Lung microvascular endothelial cell (primary cell): ENCODE measurements at places on chromosomes 3 and 15. TPM values are rescaled to one million over a fixed set of nuclear protein-coding genes. Genes with fewer than 3 reads are reported as not detected.

DNA sequence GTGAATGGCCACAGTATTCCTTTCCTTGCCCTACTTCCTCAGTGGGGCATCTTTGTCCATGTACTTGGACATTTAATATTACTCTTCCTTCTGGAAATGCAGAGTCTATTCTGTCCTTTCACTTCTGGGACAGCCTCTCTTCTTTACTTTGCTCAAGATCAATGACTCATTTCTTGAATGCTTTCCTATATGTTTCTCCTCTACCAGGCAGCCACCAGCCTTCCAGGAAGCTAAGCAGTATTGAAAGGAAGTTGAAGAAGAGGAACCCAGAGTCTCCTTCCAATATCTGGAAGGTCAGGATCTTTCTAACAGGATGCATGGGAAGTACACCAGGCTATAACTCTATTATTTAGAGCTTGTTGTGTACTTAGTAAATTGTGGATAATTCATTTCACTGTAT is 182.8 kb downstream of the CD47 start:
- DNase-seq, result no peak

- DNase-seq, result no peak
These were observed 42.2 kb downstream of the DPH3 start for GRCh38 chr3:16222547-16222946.

Gene FOXB1
- not detected in 2 replicates for total RNA-seq

Gene XCR1
- total RNA-seq, result not detected in 2 replicates

DNA sequence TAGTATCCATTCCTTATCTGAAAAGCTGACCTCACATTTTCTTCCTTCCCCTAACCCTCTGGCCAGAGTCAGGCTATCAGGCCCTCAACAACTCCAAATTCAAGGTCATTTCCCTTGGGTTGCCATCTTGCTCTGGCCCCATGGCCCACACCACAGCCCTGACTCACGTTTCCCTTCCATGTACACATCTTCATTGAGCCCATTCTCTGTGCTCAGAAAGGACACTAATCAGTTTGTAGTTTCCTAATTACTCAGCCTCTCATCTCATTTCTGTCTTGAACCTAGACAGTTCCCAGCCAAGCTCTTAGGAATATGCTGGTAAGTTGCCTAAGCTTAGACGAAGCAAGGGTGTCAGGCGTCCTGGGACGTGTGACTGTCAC is 14.9 kb downstream of the TGM5 start:
- DNase-seq, result no peak

DNA sequence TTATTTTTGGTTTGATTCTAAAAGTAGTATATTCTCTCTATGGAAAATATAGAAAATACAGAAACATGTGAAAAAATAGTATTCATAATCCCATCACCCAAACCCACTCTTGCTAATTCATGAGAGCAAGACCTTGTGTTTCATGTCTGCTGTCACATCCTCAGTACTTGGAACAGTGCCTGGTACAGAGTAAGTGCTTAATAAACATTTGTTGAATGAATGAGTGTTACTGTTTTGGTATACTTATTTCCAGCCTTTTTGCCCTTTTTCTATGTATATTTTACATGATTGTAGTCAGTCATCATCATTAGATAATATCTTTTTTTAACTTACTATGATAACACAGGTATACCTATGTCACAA is 59.3 kb downstream of the IL16 start:
- DNase-seq, result no peak

DNA sequence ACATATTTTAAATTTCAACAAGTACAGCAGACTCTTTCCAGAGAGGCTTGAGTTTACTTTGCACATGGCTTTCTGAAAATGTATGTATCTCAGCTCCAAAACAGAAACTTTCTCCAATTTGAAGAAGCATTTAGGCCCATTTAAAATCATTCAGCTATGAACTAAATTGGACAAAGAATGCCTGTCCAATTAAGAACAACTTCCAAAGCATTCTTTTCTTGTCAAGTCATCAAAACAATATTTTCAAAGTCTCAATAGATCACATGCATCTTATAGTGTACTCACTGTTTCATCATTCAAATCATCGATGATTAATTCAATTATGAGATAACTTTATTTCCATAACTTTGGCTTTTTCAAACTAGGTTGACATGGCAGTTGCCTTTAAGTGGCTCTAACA is 95.2 kb downstream of the KBTBD8 start:
- DNase-seq, result no peak

GRCh38 chr15:81106560-81106959 is 27.5 kb upstream of the CFAP161 start:
- DNase-seq, result peak; percentile 79

- DNase-seq, result peak; percentile 75
These were observed 9.4 kb downstream of the NAA50 start for GRCh38 chr3:113736548-113737089.

DNA sequence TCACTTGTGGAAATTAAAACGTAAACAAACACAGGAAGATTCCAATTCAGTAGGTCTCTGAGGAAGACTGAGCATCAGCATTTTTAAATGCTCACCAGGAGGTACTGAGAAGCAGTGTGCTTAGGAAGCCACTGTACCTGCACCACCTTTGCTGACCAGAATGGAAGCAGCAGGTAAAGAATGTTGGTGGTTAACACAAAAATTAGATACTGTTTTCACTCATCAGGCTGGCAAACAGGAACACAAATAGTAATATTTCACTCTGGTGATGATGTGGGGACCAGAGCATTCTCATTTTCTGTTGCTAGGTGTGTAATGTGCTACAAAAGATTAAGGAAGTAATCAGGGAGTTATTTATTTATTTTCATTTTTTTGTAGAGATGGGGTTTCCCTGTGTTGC is 29.9 kb upstream of the GHSR start:
- no peak for DNase-seq

DNA sequence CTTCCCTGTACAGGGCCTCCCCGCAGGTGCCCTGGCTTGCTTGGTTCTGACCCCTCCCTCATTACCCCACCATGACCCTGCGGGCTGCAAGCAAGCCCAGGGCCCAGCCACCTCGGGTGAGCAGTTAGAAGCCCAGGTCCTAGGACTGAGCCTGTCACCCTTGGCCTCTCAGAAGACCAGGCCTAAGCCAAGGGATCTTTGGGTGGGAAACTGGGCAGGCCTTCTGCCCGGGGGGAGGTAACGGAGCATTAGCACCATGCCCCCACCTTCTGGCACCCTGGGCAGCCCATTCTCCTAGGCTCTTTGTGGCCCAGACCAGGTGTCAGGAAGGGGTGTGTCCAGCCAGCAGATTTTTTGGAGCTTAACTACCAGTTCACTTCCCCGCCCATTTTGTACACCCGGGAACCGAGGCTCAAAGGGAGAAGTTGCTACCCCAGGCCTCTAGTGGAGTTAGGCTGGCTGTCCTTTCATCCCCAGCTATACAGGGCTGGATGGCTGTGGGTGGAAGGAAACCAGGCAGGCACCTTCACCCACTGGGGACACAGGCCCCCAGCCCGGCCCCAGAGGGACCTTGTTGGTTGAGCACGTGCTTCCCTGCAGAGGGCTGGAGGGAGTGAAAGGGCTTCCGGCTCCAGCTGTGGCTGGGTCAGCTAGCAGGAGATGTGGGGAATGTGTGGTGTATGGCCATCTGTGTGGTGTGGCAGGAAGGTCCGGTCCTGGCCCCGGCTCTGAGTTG is 1.4 kb downstream of the CSK start:
- DNase-seq, result peak; percentile 40

DNA sequence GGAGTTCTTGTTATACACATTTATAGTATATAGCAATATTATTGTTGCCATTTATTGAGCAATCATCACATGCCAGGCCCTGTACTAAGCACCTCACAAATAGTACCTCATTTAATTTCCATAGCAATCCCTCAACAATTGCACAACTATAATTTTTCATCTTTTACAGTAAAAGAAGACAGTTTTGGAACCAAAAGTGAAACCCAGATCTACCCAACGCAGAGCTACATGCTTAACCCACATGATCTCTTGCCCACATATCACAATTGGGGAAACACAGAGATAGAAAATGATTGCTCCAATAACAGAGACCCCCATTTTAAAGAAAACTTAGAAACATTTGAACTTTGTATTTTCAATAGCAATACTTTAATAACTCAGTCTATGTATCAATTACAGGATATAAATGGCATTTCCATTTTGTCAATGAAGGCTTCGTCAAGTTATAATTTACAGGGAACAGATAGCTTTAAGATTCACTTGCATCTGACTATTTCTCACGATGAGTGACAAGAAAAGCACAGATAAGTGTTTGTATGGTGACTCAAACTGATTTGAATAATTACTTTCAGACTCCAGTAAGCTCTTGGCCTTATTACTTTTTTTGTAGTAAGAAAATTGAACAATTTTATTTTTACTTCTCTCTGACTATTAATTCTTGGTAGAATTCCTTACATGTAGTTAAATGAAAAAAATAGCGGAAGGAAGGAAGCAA is 38.7 kb upstream of the CCDC50 start:
- DNase-seq, result peak; percentile 13

DNA sequence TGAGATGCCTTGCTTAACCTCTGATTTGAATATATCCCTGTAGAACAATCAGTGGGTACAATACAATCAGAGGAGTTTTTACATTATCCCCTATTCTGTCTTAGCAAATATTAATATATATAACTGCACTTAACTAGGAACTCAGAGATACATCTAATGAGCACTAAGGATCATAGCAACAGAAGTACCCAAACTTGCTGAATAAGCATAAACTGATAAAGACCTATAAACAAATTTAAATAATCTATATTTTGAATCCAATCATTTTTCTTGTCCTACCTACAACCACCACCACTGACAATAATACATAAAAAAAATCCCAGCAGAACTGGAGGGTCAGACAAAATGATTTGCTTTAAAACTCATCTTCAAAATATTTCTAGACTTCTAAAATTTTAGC is 106.2 kb downstream of the ATP8B4 start:
- DNase-seq, result no peak

- DNase-seq, result no peak
These were observed 54.2 kb downstream of the UBE2E1 start for GRCh38 chr3:23859839-23860382.

DNA sequence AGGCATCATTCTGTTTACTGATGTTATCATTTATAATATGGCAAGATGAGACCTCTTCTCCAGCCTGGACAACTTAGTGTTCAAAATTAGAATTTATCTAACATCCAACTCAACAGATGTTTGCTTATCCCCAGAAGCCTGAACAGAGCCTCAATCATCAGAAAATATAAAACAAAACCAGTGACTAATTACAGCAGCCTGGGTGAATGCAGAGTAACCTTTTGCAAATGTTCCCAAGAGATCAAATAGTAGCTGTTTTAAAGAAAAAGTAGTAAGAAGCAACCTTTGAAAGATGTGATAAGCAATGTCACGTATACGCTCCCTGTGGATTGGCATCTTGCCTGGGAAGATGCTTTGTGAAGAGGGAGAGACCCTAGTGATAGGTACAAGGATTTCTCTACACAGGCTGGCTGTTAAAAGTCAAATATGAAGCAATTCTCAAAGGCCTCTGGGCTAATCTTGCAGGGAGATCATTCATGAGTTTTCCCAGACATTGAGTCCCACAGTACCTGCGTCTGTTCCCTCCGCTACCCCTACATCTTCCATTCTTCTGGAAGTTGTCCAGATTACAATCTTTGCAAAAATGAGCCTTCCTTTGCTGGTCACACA is 39.3 kb upstream of the PRICKLE2 start:
- no peak for DNase-seq

Gene FNDC3B
- 61.2 and 74.6 TPM in 2 replicates for total RNA-seq

GRCh38 chr3:126935756-126936509 is 47.0 kb upstream of the PLXNA1 start:
- no peak for DNase-seq

- no peak for DNase-seq
These were observed 81.1 kb downstream of the CD200R1L start for GRCh38 chr3:112765531-112765930.

Gene CHRFAM7A
- total RNA-seq, result 0.60 and 2.2 TPM in 2 replicates

GRCh38 chr15:72375501-72375845 is 341 bp downstream of the HEXA start:
- DNase-seq, result no peak
